Astrocyte of the hippocampus (primary cell): ENCODE measurements at places on chromosomes 1 and 21.

DNA sequence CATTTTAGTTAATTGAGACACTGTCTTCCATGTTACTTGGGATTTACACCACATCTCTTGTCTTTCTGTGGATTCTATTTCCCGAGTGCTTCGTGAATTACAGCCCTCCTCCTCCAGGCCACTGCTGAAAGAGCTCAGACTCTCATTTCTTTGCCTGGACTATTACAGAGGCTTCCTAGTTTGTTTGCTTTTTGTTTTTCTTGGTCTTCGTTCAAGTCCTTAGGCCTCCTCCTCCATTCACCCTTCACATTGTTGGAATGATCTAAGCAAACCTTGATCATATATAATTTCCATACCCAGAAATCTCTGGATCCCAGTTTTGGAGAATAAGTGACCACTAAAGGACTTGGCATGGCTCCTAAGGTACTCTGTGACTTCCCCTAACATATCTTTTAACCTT is 94.1 kb downstream of the CNIH3 start:
- peak; percentile 41 for DNase-seq

DNA sequence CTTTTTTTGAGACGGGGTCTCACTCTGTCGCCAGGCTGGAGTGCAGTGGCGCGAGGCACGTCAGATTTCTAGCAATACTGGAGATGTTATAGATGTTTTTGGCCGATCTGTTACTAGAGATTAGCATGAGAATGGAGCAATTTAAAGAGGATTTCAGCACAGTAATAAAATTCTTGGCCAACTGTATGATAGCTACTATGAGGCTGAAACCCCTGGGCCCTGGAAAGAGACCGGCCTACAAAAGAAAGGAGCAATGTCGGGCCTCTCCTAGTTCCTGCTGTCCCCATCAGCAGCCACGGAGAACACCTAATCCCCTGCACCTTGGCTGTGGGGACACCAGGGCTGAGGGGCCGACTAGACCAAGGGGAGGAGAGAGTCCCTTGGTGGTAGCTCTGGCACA is 9.5 kb upstream of the GNPAT start:
- no peak for DNase-seq

- DNase-seq, result no peak
Observed at GRCh38 chr1:205922314-205922713, 20.9 kb downstream of the SLC26A9 start.

GRCh38 chr1:81366173-81366572 is 434.6 kb upstream of the ADGRL2 start:
- no peak for DNase-seq

DNA sequence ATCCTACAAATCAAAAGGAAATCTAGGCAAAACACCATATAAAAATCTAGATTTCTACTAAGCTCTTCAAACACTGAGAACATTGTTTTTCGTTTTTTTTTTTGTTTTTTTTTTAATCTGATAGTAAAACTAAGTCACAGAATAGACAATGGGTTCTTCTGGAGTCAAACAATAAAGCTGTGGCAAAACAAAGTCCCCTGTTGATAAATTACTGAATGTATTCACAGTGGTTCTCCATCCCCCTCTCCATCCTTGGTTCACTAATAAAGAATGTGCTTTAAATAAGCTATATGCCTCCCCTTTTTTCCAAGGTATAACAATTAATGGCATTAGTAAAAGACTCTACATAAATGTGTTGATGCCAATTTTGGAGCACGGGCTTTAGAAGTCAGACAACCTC is 16.7 kb upstream of the ATP1B1 start:
- DNase-seq, result no peak

GRCh38 chr1:19038096-19038495 is 81.6 kb upstream of the IFFO2 start:
- DNase-seq, result no peak

DNA sequence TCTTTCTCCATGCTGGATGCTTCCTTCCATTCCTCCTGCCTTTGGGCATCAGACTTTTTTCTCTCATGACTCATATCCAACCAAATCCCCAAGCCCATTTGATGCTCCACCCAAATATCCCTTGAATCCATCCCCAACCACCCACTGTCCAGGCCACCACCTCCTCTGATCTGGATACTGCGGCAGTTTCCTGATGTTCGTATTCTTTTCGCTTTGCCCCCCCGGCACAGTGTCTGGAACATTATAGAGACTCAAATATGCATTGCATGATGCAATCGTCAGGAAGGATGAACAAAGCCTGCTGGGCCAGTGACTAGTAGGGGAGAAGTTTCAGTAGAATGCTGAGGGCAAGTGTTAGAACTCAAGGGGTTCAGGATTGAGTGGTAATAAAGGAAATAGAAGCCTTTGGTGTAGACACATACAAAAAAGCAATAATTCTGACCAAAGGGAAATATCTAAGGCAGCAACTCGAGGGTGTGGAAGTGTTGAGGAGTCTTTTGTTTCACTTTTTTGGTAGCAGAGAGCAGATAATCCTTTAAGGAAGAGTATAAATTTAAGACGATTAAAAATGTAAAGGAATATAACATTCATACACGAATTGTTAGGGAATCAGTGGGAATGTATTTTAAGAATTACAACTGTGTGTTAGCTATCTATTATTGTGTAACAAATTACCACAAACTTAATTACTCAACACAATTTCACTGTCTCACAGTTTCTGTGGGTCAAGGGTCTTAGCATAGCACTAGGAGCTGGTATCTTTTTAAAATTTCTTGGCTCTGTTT is 7.5 kb downstream of the S100A11 start:
- no peak for DNase-seq

- DNase-seq, result no peak
Observed at GRCh38 chr1:42157667-42158066, 4.5 kb downstream of the GUCA2B start.

GRCh38 chr1:114892194-114892918 is 37.7 kb downstream of the SYCP1 start:
- DNase-seq, result no peak

DNA sequence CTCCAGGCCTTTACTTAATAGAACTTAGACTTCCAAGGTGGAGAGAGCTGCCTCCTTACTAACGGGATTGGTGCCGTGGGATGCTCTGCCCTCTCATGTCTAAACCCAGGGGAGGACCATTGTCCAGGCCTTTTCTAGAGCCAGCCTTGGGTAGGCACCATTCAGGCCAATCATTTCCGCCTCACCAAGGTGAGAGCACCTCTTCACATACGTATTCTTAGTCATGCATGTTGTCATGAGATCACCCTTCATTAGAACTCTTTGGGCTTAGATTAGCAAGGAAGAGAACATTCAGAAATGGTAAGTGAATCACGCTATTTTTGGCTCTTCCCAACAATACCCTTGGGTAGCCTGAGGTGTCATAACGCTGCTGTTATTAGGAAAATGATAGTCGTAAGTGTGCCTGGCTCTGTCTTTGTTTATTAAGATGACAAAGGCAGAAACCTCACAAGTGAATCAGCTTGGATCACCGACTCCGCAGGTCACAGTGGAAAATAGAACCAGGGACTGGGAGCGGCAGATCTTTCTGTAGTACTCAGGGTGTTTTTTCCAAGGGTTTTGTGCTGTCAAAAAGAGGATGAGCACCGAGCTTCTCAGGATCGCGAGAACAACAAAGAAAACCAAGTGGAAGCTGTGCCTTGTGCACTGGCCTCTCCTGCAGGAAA is 55.0 kb downstream of the HUNK start:
- no peak for DNase-seq

DNA sequence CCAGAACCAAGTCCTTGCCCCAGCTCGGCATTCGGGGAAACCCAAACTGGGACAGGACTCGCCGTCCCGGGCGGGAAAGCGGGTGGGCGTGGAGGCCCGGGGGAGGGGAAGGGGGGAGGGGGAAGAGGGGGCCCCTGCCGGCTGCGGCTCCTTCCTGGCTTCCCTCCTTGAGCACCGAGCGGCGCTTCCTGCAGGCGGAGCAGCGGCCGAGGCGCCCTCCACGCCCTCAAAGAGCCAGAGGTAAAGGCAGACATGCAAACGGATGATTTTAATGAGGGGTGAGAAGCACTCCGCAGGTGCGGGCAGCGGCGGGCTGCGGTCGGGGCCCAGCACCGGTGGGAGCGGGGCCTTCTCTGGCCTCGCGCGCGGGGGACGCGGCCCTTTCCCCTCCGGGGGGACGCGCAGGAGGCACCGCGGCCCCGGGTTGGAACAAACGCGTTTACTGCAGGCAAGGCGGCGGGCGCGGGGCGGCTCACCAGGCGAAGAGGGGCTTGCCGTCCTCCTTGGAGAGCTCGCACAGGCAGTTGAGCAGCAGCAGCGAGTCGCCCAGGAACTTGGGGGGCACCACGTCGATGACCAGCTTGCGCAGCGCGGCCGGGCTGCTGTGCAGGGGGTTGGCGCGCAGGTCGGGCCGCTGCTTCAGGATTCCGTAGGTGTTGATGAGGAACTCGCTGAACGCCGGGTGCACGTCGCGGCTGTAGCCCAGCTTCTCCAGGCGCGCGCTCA is 5.7 kb upstream of the FTCD start:
- DNase-seq, result no peak

- DNase-seq, result peak; percentile 85
Observed at GRCh38 chr1:116777831-116778830, 23.9 kb downstream of the CD2 start.

DNA sequence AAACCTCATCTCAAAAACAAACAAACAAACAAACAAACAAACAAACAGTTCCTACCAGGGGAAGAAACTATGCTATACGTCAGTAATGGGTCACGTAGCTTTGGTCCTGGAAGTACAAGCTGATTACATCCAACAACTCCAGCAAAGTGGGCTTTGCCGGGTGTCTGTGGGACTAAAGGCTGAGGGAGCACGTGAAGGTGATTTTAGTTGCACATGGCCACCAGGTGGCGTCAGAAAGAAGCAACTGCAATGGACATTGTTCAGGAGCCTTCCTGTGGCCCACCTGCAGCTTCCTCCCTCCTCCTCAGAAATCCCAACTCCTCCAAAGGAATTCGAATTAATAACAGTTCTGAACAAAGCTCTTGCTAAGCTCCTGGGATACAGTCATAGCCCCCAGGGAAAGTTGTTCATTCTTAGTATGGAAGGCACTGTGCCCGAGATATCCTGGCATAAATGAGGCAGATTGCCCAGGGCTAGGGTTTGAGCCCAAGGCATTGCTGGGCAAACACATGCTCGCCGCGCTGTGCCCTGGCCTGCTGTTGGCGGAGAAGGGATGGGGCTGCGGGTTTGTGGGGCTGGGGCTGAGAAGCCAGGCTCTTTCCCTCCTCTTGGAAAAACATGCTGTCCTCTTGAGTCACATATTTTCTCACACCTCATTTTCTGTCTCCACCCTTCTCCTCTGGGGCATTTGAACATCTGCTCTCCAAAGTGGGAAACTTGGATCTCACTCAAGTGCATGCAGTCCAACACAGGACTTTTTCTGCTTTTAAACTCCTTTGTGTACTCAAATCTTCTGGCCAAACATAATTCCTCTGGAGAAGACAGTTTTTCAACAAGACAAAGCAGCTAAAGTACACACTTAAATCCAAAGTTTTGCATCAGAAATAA is 28.6 kb downstream of the AKNAD1 start:
- DNase-seq, result peak; percentile 89

GRCh38 chr1:34427170-34427569 is 250.5 kb downstream of the C1orf94 start:
- no peak for DNase-seq

GRCh38 chr1:17119773-17120480 is 676 bp upstream of the PADI2 start:
- no peak for DNase-seq

- DNase-seq, result no peak
Observed at GRCh38 chr1:248834343-248834940, 3.6 kb upstream of the ZNF672 start.

GRCh38 chr1:214791961-214792360 is 189.0 kb downstream of the CENPF start:
- DNase-seq, result peak; percentile 61

DNA sequence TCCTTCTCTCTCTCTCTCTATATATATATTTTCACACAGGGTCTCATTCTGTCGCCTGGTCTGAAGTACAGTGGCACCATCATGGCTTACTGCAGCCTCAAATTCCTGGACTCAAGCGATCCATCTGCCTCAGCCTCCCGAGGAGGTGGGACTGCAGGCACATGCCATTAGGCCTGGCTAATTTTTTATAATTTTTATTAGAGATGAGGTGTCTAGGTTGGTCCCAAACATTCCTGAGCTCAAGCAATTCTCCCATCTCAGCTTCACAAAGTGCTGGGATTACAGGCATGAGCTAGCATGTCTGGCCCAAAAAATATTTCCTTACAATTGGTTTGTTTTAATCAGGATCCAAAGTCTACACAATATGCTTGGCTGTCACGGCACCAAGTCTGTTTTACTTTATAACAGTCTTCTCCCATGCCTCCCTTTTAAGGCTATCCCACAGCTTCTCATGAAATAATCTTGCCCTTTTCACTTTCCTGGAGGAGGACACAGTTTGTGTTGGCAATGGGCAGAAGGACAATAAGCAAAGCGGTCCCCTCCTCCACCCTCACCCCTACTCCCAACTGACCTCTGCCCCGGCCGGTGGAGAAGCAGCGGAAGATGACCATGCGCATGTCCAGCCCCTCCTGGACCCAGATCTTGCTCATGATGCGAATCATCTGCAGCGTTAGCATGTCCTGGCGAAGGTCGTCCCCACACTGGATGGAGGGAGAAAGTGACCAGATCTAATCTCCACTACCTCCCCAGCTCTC is 28.2 kb upstream of the PPP1R15B start:
- no peak for DNase-seq

- DNase-seq, result no peak
Observed at GRCh38 chr1:168742994-168743650, 14.1 kb upstream of the DPT start.

GRCh38 chr21:41835711-41836154 is 43.4 kb downstream of the PRDM15 start:
- DNase-seq, result no peak

DNA sequence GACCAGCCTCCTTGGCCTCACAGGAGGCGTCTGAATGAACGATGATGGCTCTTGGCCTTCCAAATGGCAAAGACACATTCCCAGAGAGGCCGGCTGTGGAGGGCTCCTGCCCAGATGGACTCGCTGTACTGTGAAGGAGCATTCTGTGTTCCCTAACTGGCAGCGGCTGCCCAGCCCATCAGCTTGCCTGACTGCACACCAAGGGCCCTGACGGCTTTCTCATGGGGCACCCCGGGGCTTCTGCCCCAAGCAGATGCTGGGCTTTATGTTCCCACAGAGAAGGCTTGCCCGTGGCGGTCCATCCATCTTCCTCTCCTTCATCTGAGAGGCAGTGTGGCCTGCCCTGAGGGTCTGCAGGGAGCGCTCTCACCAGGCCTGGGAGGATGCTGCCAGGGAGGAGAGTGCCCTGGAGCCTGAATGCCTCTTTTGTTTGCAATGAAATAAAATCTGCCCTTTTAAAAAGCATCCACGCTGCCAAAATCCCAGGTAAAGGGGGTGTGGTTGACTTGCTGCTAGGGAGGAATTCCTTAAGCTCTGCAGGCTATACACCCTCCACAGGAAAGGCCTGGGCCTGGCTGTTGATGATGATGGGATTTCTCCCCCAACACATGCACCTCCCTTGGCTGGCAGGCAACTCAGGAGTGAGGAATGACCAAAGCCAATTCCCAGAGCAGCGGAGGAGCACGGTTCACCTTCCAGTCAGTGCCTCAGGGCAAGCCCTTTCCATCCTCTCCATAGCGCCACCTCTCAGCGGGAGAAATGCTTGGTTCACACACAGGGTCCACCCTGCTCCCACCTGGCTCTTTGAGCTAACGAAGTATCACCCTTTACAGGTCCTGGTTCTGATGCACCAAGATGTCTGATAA is 84.6 kb upstream of the SSX2IP start:
- no peak for DNase-seq
